Neuronal stem cell (in vitro differentiated cells): ENCODE measurements at places on chromosomes 2 and 18.
A peak's percentile ranks its signal among the peaks of the same experiment; 100 is the strongest.

DNA sequence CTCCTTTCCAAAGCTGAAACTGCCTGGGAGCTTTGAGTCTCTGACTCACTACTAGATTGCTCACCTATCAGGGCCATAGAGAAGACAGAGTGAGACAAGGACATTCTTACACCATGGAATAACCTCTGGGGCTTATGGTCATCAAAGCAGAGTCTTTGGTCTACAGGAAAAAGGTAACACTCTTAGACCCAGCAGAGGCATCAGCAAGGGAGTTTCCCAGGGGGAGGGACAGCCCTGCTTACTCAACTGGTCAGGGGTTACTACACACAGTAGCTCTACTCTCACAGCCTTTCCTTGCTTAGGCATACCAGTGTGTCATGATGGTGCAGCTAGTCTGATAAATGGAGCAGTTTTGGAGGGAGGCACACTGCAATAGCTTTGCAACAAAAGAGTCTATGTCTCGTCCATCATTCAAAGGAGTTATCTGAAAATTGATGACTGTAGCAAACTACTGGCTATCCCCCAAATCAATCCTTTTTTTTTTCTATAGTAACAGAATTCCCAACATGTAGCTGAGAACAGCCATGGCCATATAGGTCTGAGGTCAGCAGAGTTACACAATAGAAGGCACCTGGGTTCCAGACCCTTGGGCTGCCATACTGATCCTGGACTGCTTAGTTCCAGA is 22.4 kb upstream of the CD28 start:
- DNase-seq: no peak

GRCh38 chr18:77701977-77702376 is 452.3 kb downstream of the GALR1 start:
- no peak for DNase-seq

DNA sequence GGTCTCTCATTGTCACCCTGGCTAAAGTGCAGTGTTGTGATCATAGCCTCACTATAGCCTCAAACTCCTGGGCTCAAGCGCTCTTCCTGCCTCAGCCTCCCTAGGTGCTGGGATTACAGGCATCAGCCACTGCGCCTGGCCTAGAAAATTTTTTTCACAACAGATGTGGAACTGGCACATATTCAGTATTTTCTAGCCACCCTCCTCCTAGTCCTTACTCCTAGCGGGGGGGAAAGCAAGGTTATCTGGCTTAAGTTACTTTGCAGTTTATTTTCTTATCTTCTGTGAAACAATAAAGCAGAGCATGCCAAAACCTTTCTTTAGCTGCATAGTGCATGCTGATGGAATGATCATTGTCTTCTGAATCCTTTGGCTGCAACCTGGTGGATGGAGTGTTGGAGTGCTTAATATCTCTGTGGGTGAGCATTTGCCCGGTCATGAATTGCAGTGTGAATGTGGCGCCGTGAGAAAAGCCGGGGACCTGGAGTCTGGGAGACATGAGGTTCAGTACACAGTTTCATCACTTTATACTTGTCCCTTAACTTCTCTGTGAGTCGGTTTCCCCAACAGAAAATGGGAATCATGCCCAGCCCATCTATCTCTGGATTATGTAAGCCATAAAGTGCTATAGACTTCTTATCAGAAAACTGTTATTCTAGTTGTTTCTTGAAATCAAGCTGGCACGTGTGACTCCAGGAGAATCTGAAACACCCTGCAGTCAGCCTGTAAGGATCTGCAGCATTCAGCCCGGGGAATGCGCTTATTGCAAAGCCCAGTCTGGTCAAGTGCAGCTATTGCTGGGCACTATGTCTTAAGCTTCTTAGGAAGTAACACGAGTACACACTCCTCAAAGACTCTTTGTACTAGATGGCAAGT is 38.2 kb upstream of the MAP3K20 start:
- DNase-seq: no peak

GRCh38 chr2:65666156-65666725 is 233.8 kb upstream of the SPRED2 start:
- DNase-seq: no peak

DNA sequence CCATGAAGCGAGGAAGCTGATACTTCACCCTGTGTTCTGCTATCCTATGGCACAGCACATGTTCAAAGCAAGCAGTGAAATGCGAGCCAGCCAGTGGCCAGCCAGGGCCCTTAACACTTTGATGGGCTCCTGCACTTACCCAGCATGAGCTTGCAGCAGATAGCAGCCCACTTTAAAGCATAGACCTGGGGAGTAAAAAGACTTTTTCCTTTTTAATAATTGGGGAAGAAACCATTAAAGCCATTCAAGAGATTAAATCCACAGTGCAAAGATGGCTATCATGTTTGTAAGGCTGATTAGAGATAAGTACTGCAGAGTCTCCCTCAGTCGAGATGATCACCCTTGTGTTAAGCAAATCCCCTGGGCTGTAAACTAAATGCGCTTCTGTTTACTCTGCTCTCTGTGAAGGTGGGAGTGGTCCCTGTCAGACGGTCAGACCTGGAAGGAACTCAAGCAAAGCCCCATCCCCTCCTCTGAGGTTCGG is 15.7 kb downstream of the CCBE1 start:
- no peak for DNase-seq

DNA sequence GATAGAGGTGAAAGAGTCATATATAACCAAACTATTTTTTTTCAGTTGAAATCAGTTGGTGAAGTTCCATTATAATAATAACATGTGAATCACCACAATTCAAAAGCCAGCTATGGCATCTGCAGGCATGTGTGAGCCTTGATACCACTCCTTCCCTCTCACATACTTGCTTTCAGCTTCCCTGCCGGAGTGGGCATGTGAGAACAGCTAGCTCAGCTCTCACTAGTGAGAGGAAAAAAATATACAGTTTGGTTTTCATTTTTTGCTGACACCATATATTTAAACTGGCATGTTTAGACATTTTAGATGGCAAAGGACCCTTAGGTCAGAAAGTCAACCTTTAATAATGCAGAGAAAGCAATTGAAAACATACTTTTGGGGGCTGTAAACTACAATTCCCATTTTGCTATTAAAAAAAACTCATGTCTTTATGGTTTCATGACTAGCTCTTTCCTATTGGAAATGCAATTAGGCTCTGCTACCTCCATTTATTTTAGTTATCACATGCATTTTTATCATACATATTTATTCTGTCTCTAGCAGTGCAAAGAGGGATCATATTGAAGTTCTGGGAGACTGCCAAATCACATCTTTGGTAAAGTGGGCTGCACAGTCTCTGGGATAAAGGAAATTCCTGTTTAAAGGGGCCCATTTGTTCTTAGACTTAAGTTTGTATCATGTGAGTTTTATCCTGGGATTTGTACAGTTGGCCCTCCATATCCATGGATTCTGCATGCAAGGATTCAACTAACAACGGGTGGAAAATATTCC is 33.2 kb upstream of the SLC40A1 start:
- no peak for DNase-seq

DNA sequence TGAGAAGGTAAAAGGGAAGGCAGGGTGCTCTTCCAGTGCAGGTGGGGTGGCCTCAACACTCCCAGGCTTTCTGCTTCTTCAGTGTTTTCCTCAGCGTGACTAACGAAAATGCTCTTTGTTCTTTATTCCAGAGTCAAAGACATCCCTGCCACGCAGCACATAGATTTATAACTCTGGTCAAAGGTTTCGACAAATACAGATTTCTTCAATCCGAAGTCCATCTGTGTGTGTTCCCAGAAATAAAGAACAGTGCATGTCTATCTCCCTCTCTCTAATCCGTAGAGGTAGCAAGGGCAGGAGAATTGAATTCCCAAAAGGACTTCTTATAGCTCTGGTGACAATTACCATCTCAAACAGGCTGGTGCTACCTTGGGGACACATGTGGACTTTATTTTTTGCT is 26.4 kb upstream of the TDRD15 start:
- DNase-seq: no peak

DNA sequence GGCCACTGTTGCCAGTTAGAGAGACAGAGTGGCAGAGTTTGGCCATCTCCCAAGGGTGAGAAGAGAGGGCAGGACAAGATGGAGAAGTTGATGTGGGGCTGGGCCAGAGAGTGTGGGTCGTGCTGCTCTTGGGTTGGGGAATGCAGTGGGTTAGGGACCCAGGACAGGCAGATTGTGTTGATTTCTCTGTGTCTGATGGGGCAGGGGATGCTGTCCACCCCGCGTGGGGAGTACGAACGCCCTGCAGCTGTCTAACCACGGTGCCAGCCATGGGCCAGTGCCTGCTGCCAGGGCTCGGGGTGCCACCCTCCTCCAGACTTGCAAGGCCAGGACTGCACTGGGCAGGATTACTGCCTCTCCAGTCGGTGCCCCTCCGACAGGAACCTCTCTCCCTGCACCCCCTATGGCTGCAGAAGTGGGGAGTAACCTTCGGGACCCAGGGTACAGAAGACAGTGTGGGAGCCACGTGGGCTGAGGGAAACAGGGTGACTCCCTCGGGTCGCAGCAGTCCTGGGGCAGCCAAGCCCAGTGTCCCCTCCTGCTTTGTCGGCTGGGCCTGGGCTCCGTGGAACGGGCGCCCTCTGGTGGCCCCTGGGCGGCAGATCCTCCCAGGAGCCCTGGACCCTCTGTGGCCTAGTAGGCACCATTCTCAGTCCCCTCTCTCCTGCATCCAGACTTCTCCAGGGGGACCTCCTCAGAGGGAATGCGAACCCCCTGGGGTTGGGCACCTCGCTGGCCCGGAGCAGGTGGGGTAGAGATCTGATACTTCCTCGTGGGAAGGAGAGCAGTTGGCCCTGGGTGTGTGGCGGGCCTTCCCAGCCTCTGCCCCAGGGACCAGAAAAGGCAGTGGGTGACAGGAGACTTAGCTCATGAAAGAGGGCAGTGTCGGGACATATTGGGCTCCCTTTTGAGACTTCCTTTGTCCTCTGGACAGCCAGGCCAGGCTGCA is 2.7 kb downstream of the GPC1 start:
- DNase-seq: peak; percentile 71

DNA sequence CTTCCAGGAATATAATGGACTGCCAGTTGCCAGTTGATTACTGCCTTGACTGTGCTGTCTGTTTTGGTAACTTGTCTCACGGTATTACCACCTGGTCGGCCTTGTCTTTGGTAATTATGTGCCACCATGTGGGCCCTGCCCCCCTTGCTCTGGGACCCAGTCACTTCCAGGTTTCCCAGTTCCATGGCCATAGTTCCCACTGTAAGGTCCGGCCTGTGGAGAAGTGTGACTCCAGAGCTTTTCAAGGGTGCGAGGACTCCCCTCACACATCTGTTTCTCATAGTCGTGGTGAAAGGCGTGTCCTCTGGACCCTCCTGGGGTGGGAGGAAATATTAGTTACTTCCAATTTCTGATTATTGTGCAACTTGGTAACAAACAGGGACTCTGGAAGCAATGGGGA is 150.5 kb downstream of the SEPTIN10 start:
- DNase-seq: no peak

GRCh38 chr2:173467751-173468150 is 113.1 kb downstream of the CDCA7 start:
- DNase-seq: no peak

GRCh38 chr2:121080013-121080772 is 204.8 kb downstream of the TFCP2L1 start:
- DNase-seq: peak; percentile 86

DNA sequence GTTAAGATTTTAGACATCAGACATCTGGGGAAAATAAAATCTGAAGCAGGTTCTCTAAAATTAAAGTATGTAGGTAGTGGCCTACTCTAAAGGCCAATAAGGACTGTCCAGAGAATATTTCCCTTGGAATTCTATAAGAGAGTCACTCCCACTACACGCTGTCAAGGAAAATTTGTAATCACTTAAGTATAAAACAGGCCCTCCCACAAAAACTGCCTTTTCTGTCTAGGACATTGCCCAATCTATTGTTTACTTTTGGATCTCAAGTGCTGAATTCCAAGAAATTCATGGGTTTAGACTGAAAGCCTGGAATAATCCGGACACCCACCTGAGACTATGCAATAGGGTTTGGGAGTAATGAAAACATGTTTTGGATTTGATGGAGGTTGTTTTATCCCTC is 1.7 kb upstream of the SRBD1 start:
- no peak for DNase-seq

DNA sequence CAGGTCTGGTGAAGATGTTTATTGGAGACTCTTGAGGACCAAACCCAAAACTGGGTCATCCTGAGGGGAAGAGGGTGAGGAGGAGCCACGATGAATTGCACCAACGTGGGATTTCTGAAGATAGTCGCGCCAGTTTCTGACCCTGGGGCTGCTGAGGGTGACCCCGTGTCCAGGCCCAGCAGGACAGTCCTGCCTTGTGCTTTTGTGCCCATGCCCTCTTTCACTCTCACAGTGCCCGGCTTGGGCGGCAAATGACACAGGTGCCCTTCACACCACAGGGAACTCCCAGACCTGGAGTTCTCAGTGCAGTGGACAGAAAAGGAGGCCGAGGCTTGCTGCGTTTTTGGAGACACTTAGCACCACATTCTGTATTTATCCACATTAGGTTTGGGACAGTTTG is 15.5 kb upstream of the KIF1A start:
- DNase-seq: no peak

DNA sequence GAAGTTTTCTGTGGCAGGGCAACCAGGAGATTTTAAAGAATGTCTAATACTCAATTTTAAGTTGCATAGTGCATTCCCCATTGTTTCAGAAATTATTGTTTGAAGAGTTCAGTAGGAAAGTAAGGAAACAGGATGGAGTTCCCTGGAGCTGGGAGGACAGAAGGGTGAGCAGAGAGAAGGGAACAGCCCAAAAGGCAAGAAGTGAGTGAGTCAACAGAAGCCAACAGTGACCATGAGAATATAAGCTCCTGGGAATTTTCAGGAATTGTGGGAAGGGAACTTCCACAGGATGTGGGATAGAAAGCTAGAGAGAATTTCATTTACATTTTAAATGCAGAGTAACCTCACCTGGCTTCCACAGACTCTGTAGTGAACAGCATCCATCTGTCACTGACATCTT is 268.1 kb upstream of the ATP5MC3 start:
- DNase-seq: no peak

GRCh38 chr2:149258531-149258930 is 71.9 kb upstream of the LYPD6 start:
- DNase-seq: no peak

- no peak for DNase-seq
Measured at GRCh38 chr2:189685540-189686229, 11.2 kb downstream of the ANKAR start.

GRCh38 chr2:152730591-152731333 is 12.3 kb downstream of the ARL6IP6 start:
- no peak for DNase-seq

DNA sequence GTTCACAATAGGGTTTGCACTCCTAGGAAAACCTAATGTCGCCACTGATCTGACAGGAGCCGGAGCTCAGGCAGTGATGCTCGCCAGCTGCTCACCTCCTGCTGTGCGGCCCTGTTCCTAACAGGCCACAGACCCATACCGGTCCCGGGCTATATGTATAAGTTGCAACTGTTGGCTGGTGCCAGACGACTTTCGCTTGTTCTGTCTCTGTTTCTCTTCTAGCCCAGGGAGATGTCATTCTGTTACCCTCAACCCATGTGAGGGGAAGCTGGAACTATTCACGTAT is 170.3 kb downstream of the BCL2 start:
- DNase-seq: no peak

DNA sequence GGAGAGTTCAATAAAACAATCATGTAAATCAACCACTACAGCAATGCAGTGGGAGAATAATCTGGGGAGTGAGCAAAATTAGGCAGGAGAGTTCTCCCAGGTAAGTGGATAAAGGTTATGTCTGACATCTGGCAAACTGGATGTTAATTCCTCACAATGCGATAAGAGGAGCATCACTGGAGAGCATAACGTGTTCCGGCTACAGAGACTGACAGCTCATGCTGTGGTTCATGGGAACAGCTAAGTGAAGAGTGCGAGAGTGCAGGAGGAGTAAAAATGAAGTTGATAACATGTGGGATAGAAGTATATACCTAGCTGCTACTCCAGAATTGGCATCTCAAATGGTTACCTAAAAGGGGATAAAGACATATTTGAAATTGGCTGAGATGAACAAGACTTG is 153.2 kb downstream of the LTBP1 start:
- DNase-seq: no peak
